ENCODE measurements at places on chromosomes 6 and 20. TPM values are rescaled to one million over a fixed set of nuclear protein-coding genes. Genes with fewer than 3 reads are reported as not detected.
A peak's percentile ranks its signal among the peaks of the same experiment; 100 is the strongest.

GRCh38 chr6:38021571-38021970 lies 202.0 kb downstream of the ZFAND3 start:
- DNase-seq = no peak

DNA sequence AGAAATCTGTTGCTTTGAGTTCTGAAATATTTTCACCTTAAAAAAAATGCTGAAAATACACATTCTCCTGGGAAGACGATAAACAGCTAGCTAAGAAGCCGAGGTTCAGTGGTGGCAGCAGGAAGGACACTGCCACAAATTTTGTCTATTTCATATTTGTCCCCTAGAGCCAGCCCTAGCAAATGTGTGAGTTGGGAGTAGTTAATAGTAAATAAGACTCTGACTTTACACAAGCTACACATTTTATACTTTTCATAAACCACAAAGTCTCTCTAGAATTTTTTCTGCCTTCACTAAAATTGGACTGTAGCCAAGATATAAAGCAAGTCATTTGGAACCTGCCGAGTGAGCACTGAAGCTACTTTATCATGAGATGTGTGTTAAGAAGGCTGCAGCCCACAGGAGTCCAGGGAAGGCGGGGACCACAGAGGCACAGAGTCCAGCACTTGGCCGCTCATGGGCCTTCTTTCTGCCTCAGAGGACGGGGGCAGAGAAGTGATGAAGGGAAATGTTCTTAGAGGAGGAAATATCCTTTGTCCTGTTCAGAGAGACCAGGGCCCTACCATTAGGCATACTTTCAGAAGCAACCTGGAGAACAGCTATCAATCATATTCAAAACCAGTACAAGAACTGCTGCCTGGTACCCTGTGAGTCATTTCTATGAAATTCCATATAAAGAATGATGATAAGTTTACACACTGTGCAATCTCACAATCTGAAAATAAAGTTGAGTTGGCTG lies 241.7 kb upstream of the TAB2 start:
- no peak for DNase-seq

DNA sequence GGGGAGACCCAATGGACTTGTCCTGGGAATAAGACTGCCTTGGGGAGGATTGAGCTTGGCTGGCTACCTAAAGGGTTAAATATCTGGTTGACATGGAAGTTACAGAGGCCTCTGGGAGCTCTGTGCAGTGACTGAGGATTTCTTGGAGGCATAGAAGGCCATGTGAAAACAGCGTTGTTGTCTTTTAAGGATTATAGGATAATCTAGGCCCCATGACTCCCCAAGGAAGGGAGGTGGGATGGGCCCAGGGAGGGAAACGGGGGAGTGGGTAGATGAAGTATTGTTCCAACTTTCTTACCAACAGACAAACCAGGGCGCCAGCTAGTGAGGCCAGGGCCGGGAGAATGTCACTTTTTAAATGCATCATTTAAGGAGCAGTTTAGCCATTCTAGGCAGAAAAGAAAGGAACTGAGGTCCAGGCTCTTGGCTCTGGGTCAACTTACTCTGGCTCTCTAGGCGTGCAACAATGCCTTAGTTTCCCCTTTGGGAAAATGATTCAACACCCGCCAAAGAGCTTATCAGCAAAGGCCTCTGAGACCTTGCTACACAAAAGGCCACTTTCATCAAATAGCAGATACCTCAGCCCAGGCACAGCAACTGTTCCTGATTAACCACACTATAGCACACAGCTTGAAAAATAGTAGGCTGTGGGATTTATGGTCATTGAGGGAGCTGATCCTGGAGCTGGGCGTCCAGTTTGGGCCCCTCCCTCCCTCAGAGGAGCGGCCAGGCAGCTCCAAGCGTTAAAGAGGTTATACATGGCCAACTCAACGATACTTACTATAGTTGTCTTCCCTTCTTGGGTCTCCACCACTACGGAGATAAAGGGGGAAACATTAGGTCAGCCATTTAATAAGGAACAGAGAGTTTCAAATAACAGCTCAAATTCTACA lies 7.0 kb downstream of the MRPS18A start:
- DNase-seq = no peak

DNA sequence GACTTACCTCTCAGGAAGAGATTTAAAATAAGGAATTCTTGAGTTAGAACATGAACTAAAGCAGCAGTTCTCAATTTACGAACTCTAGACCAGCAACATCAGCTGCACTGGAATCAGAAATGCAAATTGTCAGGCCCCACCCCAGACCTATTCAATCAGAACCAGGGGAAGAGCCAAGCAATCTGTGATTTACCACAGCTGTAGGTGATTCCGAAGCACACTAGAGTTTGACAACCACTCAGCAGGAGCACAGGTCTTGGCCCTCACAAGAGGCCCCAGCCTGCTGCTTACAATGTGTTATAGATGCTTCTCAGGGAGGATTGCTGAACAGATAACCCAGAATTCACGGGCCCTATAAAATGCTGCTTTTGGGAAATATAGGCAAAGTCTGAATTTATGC lies 279.2 kb downstream of the PTPRK start:
- no peak for DNase-seq

DNA sequence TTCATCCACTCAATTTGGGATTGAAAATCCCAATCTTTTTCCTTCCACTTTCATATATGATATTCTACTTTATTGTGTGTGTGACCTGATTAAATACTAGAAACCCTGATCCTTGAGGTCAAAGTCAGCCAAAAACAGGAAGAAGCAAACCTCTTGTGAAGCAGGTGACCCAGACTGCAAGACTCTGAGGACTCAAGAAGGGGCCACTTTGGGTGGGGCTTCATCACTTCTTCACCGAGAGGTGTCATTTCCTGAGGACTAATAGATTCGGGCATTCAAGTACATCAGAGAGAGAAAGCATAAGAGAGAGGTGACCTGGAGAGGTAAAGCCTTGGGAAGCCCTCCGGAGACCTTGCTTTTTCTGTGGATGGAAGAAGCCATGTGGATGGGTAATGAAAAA lies 129.0 kb downstream of the CFAP61 start:
- DNase-seq = no peak

GRCh38 chr20:50344232-50345071 lies 153.8 kb downstream of the CEBPB start:
- DNase-seq = no peak

DNA sequence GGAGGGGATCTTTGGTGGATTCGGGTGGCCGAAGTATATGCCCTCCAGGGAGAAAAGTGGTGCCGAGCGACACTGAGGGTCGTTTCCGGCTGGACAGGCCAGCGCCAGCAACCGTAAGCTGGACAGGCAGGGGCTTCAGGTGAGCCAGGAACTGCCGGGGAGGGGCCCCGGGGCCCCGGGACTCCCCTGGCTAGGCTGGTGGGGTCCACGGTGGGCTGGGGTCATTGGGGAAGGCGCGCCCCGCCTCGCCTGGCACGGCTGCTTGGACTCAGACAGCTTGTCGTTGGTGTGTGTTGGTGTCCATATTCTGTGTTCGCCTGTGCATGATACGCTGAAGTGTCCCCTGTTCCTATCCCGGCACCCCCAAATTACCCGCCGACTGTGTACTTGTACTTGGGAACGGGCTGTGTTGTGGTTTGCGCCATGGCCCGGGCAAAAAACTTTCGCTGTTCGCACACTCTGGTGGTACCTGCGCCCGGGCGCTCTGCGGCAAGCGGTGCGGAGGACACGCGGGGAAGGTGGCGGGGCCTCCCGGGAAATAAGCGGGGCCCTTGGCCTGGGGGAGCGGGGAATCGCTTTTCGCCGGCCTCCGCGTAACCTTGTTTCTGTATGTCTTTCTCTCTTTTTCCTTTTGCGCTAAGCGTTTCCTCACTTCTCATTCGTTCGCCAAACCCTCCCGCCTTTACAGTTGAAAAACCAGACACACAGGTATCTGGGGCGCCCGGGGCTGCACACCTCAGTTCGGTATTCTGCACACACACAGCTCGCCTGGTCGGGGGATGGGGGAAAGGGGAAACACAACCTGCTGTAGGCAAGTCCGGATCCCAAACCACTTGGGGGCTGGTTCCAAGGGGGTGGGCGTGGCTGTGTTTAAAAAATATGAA lies 3.2 kb downstream of the GNAS start:
- DNase-seq = peak; percentile 74

DNA sequence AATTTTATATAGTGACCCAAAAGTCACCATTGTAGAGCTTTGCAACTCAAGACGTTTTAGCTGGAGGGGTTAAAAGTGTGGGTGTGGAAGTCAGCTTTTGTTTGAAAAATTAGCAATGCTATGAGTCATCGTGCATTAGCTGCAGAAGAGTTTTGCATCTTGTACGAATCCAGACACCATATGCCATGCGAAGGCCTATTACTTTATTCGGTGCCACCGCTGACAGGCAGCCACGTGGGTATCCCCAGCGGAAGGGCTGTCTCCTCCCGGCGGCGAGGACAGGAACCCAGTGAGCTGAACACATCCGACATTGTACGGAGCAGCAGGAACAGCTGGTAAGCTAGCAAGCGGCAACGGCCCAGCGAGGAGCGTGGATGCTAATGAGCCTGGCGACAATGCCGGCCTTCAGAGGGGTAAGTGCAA lies 84.4 kb downstream of the INSM1 start:
- DNase-seq = peak; percentile 23

The CST7 gene
- 1.5 TPM for polyA plus RNA-seq

The KCNK16 gene
- 0.79 TPM for polyA plus RNA-seq

The DYNLT1 gene
- polyA plus RNA-seq = 138 TPM

The RPS10 gene
- polyA plus RNA-seq = 1,569 TPM

The VWA7 gene
- polyA plus RNA-seq = 2.6 TPM

The PGC gene
- polyA plus RNA-seq = 6.4 TPM

Measured in left lung (tissue), 14 donors.